Activated CD8-positive, alpha-beta memory T cell treated with anti-CD3 and anti-CD28 coated beads for 1 hour (primary cell): ENCODE measurements at places on chromosomes 4 and X.

- DNase-seq = no peak
Measured at GRCh38 chr4:146134761-146135445, 40.6 kb upstream of the LSM6 start.

- no peak for DNase-seq
Measured at GRCh38 chr4:164930647-164931046, 46.8 kb downstream of the TRIM61 start.

GRCh38 chr4:130486841-130487240, 1390.9 kb downstream of the C4orf33 start:
- no peak for DNase-seq

DNA sequence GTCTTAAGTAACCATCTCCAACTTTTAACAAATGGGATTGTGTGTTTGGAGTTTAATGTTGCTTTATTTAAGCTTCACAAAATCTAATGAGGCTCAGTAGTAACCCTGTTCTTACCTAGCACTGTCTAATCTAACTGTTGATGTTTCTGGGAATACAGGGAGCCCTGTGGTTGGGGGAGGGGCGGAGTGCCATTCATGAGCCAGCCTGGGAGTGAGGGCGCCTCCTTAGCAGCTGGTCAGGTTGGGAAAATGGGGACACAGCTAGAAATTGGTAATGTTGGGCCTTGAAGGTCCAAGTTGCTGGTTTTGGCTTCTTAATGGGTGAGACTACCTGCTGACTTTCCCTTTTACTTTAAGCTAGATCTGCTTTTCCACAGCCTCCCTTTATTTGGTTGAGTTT, 22.9 kb upstream of the TADA2B start:
- no peak for DNase-seq

DNA sequence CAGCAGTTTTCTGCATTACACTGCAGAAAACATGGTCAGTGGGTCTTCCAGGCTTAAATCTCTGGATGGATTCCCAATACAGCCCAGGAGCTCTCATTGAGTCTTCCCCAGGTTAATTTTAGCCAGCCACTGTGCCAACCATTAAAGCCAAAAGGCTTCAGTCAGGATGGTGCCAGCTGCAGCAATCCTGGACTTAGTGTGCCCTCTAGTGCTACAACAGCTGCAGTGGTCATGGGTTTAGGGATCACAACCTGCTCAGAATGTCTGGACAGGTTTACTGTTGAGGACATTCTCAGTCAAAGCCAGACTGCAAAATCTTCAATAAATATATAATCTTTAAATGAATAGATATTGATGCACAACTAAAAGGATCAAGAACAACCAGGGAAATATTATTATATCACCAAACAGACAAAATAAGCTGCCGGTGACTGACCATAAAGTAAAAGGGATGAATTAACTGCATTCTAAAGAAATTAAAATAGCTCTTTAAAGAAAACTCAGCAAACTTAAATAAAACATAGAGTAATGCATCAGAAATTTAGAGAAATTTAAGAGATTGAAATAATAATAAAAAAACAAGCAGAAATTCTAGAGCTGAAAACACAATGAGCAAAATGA, 639.9 kb downstream of the SPOCK3 start:
- no peak for DNase-seq

GRCh38 chr4:105196523-105197145, 50.0 kb downstream of the TET2 start:
- DNase-seq = no peak
